HT1080 (cell line): ENCODE measurements at places on chromosomes 6 and 20. TPM values are rescaled to one million over a fixed set of nuclear protein-coding genes. Genes with fewer than 3 reads are reported as not detected.

DNA sequence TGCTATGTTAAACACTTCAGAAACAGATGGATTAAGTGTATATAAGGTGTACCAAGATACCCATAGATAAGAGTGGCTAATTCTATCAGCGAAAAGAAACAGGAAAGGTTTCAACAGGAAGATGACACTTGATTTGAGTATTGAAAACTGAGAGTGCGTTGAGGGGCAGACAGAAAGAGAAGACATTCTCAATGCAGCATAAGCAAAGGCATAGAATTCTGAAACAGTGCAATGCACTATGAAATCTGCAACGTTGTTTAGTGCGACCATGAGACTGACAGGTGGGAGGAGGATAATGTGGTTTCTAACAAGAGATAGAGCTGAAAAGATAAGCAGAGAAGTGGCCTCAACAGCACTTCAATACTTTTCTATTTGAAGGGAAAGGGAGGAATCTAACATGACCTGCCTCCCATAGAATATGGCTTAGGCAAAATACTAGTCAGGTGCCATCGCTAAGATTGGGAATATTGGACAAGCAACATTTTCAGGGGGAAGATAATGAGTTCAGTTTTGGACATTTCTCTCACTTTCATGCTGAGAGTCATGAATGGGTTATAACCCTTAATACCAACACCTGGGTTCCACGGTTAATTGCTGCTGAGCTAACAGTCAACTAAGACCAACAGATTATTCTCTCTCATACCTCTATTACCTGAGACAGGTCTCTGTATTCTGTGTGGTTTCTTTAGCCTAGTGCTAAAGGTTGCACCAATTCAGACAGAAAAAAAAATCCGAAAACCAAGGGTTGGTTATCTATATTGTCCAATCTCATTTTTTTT, 312.9 kb upstream of the ARID1B start:
- no peak for DNase-seq

DNA sequence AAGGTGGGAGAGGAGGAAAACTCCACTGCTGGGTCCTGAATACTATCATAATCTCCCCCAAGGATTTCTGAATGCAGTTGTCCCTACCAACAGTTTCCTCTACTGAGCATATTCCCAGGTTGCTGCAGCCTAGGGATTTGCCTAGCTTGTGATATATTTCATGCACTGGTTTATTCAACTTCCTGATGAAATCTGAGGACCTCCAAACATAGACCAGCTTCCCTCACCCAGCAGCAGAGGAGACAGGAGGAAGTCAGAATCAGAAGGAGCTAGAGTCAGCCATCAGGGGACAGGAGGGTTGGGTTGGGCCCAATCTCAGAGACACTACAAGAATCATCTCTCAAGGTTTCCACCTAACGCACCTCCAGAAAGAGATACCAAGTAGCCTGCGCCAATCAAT, 138.4 kb upstream of the TOP1 start:
- DNase-seq = no peak

- no peak for DNase-seq
Measured at GRCh38 chr6:136956590-136957544, 34.8 kb downstream of the SLC35D3 start.

DNA sequence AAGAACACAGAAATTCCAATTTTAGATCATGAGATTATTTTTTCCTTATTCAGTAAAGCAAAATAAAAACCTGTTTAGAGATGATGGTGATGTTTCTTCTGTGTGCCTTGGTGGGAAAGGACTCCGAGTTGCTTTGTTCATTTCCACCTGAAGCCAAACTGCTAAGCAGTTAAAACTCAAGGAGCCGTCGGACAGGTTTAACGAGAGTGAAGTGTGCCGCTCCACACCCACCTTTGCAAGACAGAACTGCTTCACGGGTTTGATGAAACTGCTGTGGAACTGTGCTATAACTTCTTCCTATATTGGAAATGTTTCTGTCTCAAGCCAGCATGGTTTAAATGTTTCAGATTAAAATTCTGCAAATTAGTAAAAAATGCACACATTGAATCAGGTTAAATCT, 9.2 kb upstream of the DSP start:
- no peak for DNase-seq

DNA sequence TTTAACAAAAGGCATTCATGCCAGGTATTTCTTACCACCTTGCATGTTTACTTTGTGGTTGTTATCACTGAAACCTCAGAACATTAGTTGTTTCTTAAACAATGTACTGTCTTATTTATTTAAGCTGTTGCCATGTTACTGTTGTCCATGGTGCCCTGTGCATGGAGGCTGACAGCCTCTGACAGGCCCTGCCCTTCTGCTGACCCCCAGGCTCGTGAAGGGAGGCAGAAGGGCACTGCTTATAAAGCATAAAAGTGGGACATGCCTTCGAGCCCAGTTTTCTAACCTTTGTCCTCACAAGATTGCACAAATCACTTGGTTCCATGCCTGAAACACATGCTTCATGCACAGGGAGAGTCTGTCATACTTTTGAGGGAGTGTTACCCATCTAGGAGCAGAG, 46.7 kb upstream of the CLIC5 start:
- peak; percentile 1 for DNase-seq

GRCh38 chr20:976033-976432, 26.1 kb downstream of the RSPO4 start:
- no peak for DNase-seq

GRCh38 chr6:75169689-75170586, 35.9 kb downstream of the COL12A1 start:
- DNase-seq = no peak

DNA sequence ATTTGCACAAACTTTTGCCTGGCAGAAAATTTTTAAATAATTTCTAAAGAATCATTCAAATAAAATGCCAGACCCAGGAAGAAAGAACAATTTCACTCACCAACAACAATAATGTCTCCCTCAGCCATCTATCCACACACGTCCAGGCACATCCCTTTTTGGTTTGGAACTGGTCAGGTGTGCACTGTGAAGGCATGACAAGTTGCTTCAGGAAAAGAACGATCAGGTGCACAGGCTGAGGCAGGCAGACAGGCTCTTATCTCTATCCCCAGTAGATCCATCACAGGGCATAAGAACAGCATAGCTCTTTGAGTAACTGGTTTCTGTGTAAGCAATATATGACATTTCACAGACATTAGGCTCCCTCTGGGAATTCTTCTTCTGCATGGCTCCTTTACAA, 18.1 kb upstream of the NXT1 start:
- no peak for DNase-seq

DNA sequence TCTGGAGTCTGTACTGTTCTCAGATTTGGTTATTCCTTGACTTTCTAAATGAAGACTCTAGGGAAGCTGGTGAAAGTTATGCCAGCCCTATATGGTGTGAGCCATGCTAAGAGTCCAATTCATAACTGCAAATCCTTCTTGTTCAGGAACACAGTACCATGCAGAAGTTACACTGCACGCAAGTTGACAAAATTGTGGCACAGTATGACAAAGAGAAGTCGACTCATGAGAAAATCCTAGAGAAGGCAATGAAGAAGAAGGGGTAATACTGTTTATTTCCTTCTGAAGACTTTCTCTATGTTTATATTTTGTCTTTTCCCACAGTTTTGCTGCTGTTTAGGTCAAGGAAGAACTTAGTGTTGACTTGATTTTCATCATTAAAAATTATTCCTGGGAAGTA, 61.2 kb upstream of the LAMP5 start:
- no peak for DNase-seq

DNA sequence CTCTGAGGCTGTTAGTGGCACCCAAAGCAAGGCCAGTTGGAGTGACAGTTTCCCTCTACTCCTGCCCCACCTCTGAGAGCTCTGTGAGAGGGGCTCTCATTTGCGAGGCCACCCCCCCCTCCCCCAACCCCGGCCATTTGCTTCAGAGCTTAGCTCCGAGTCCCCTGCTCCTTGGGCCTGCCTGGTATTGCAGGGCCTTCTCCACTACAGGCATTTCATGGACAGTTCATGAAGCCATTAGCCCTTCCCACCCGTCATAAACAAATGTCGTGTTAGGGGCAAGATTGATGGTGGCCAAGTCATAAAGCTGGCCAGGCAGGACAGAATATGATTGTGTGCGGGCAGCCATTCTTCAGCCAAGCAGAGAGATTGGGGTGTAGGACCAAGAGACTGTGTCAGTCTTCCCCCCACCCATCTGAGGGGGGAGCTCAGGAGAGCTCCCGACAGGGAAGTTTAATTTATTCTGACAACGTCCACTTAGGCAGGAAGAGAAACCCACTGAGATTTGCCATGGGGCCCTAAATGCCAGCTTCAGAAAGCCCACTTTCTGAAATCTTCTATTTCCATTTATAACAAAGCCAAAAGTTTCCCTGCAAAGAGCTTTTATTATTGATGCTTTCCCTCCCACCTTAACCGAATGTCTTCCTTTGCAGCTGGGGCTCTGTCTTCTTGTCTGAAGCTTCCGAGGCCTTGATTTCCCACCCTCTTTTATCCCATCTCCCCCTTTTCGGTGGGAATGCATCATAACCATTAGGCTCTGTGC, 7.2 kb downstream of the FOXC1 start:
- no peak for DNase-seq

- no peak for DNase-seq
Measured at GRCh38 chr20:14953736-14954135, 616.3 kb upstream of the FLRT3 start.

GRCh38 chr20:46148313-46149208, 30.4 kb downstream of the CD40 start:
- no peak for DNase-seq

GRCh38 chr6:15901141-15902115, 227.5 kb upstream of the MYLIP start:
- peak; percentile 7 for DNase-seq

DNA sequence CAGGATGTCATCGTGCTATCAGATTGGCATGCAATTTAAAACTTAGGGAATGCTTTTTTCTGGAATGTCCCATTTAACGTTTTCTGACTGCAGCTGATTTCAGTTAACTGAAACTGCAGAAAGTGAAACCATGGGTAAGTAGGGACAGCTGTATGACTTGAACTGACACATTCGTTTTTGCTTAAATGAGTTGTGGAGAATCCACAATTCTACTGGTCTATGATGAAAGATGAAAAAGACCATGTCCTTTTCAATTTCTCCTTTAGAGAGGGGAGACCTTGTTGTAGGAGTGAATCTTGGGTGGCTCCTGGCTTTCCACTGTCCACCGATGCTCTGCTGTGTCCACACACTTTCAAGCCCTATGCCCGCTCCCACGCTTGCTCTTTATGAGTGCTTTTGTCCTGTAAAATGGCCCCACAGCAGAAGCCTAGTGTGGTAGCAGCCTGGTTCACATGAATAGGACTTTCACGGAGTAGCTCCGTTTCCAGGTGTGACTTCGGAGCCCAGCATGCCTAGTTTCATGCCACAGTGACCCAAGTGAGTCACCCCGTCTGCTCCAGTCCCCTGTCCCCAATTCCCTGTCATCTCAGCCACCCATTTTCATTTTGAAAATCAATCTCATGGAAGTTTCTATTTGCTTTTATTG, 21.9 kb downstream of the DYNLT1 start:
- DNase-seq = no peak

DNA sequence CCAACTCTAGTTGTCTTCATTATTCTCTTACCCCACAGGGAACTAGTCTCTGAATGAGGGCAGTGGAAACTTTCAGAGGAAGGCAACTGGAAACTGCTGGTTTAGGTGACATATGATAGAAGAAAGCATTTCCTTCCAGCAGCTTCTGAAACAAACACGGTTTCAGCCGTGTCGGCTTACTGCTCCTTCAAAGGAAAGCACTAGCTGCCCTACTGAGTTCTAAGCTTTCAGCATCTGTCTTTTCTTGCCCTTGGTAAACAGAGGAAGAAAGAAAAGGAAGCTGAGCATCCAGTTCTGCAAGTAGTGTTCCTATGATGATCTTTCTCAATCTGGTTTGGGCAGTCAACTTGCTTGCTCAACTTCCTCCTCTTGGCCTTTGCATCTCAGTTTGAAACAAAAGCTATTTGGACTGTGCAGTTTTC, 117.5 kb upstream of the CEP85L start:
- DNase-seq = no peak

GRCh38 chr20:16128538-16129106, 444.6 kb downstream of the KIF16B start:
- peak; percentile 34 for DNase-seq

DNA sequence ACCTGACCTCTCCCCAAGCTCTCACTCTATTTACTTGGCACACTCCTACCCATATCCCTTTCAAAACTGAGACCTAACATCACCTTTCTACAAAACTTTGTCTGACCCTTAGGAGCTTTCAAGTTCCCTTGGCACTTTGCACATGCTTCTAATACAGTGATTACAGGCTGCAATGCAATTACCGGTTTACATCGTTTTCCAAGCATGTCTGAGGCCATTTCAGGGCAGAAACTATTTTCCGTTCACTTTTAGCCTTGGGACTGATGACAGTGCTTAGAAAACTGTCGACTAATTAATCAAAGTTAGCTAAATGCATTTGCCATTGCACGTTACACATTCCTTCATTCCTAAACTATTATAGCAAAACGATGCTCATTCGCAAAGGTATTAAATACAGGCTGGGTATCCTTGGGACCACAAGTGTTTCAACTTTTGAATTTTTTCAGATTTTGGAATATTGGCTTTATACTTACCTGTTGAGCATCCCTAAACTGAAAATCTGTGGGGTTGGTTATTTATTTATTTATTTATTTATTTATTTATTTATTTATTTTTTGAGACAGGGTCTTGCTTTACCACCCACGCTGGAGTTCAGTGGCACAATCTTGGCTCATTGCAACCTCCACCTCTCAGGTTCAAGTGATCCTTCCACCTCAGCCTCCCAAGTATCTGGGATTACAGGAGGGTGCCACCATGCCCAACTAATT, 3.3 kb downstream of the RARS2 start:
- DNase-seq = no peak

DNA sequence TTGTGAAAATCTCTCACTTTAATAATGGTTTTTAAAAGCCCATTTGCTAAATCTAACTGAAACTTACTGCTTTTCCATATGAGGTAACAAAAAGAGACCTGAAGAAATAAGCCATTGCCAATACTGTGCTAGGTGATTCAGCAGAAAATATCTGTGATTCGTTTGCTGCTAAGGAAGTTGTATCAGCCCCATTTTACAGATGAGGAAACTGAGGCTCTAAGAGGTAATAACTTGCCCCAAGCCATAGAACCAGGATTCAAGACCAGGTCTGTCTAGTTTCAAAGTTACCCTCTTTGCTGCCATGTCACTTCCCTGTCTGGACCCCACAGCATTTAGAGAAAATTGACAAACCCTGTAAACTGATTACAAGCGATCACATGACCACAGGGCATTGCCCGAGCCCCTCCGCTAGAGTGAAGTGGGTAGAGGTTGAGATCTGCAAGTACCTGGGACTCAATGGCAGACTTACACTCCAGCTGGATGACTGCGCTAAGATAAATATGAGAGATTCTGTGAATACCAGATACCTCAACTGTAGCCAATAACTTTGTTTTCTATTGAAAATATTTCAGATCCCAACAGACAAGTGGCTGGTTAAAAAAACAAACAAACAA, 69.3 kb downstream of the TNFRSF21 start:
- no peak for DNase-seq

EPM2A gene
- total RNA-seq = 8.1 and 9.8 TPM in 2 replicates

PGBD1 gene
- 6.1 and 6.2 TPM in 2 replicates for total RNA-seq

LIN28B gene
- 2.3 and 2.5 TPM in 2 replicates for total RNA-seq

ATP6V1G2 gene
- 2.1 TPM in 2 replicates for total RNA-seq

WFDC5 gene
- not detected in 2 replicates for total RNA-seq

ULBP2 gene
- total RNA-seq = 11.6 and 12.2 TPM in 2 replicates

LY86 gene
- total RNA-seq = not detected in 2 replicates

SLC22A3 gene
- not detected in 2 replicates for total RNA-seq

METTL24 gene
- not detected in 2 replicates for total RNA-seq

MYL9 gene
- 3.8 and 10.0 TPM in 2 replicates for total RNA-seq

SFTA2 gene
- total RNA-seq = not detected in 2 replicates

RBM24 gene
- total RNA-seq = 0.13 and 0.77 TPM in 2 replicates

PABPC1L gene
- total RNA-seq = 7.4 and 8.0 TPM in 2 replicates

HCK gene
- total RNA-seq = not detected in 2 replicates

HLA-DPA1 gene
- total RNA-seq = 2.2 and 8.9 TPM in 2 replicates

FAM83B gene
- total RNA-seq = not detected in 2 replicates

SENP6 gene
- 37.3 and 41.8 TPM in 2 replicates for total RNA-seq

TRAPPC3L gene
- 0.06 TPM in 1 of 2 replicates, not detected in the other for total RNA-seq
